WERI-Rb-1 (cell line): ENCODE measurements at places on chromosomes 5 and 9.

GRCh38 chr5:126139086-126139485, 284.1 kb upstream of the GRAMD2B start:
- no peak for DNase-seq

- no peak for DNase-seq
Measured at GRCh38 chr5:119330367-119331183, 25.2 kb upstream of the TNFAIP8 start.

GRCh38 chr9:8262625-8263622, 463.3 kb upstream of the DMAC1 start:
- no peak for DNase-seq

DNA sequence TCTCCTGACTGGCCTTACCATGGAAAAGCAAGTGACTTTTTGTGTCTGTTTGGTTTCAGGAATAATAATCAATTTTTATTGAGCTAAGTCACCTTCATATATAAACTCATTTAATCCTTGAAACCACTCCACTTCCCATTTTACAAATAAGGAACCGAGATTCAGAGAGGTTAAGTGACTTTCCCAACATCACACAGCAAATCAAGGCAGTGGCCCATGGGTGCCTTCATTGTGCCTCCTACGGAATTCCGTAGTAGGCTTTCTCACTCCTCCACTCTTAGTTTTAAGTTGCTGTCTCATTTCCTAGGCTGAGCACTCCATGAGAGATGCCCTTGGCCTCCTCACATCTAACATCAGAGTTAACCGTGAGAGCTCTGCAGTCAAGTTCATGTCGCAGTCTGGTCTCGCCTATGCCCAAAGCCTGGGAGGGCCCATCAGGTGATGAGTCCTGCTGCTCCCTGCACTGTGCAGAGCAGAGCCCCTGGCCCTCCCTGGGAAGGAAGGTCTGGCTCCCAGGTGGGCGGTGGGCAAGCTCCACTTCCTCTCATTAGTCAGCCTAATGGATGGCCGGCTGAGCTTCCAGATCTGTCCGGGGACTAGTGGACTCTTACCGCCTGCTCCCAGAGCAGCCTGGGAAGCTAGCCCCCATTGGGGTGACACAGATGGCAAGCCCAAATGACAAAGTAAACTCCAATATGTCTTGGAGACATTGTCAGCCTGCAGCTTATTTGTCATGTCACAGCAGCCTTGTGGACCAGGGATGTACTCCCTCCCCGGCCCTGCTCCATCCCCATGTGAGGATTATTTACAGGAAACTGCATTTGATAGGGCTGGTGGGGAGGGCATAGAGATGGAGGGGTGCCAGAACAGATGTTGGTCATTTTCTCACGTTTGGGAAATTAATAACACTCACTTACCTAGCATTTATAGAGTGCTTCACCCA, 123.4 kb downstream of the MVB12B start:
- no peak for DNase-seq

DNA sequence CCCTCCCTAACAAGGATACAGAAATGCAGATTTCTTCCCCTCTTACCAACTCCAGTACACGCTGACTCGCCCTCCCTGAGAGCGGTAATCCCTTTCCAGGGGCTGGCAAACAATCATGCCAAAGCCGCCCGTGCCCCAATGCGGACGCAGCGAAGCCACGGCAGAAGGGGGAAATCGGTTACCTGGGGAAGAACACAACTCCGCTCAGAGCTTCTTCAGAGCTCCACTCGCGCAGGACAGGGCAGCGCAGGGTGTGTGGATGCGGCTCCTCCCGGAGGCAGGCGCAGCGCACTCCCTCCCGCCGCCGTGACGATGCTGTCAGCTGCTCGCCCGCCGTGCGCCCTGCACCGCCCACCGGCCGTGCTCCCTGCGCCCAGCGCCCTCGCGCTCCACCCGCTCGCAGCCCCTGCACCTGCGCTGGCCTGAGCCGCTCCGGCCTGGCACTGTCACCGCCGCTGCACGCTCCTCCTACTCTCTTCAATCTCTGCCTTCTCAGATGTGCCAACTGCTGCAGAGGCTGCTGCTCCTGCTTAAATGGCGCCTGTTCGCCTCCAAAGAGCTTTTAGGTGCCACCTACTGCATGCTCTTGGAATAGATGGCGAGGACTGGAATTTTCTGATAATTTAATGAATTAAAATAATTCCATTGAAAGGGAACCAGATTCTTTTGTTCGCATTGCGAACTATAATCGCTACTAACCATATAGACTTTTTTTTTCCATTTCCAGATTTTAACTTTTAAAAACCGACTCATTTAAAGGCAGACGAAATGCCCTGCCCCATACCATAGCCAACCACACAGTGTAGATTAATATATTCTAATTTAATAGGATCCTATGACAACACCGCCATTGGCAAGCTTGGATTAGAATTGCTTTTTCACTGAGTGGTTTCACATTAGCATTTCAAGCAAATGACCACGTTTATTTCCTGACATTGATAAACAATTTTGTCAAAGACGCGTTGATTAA, at the start of gene DIRAS2:
TSS of gene DIRAS2 (minus strand) at position 255 of the 970 bp plus-strand sequence. CDS start 28,997 bp downstream, outside the sequence.
- DNase-seq: peak; percentile 84

DNA sequence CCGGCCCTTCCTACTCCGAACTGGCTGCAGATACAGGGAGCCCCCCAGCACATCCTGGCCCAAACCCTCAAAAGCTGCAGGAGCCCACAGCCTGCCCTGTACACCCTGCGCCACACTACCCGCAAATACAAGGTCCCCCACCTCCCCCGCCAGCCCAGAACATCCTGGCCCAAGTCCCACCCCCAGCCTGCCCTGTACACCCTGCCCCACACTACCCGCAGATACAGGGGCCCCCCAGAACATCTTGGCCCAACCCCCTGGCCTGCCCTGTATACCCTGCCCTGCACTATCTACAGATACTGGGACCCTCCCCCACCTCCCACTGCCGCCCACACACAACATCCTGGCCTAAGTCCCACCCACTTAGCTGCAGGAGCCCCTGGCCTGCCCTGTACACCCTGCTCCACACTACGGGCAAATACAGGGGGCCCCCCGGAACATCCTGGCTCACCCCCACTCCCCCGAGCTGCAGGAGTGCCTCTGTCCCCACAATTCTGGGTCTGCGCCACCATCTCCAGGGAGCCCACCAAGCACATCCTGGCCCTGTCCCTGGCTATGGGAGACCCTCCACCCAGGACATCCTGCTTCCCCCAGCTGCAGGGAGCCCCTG, 8.3 kb downstream of the LPCAT1 start:
- peak; percentile 10 for DNase-seq

GRCh38 chr5:60223342-60223741, 329.8 kb upstream of the PDE4D start:
- DNase-seq: no peak

DNA sequence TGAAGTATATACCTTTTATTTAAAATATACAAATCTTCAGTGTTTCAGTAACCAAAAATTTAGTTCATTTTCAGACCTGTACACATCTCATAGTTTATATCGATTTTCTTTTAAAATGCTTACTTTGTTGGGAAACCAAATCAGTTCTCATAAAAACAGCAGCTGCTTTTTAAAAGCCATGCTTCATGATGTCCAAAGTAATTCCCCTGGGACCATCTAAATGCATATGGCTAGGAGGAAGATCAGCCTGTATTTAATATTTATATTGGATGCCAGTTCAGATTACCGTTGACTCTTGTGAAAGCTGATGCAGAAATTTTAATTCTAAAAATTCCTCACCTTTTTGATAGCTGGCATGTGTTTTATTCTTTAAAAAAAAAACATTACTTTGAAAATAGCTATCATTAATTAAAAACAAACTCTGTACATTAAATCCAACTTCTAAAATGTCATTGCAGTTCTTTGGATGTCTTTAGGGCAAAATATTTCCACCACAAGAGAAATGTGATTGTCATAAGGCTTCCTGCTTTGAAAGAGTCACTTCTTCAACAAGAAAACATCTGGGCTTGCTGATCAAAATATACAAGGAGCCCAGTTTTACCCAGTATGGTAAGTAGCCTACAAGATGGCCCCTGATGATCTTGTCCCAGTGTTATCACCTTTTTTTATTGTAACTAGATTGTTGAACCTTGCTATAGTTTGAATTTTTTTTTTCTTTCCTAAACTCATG, 1242.9 kb upstream of the CDH6 start:
- no peak for DNase-seq

DNA sequence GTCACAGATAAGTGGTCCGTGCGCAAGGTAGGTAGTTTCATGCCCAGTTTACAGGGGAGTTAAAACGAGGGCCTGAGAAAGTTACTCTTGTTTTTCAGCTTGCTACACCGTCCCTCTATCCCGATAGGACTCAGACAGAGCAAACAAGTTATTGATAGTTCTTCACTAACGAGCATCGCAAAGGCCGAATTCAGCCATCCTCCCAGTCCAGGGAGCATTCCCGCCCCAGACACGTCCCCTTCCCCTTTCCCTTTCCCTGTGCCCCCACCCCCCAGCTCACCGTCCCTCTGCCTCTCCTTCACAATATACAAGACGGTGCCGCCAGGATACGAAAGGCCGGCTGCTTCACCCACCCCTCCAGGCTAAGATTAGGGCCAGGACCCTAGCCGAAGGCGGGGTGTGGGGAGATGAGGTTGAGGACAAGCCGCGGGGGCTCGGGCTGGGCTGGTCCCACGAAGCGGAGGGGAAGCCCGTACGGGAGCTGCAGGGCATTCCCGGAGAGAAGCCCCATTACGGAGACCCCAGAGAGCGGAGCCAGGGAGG, 599 bp downstream of the KIAA1191 start:
- peak; percentile 40 for DNase-seq
